A549 (cell line): ENCODE measurements at places on chromosomes 11 and 22.

- no peak for DNase-seq
Measured at GRCh38 chr11:47915783-47916182, 64.6 kb upstream of the PTPRJ start.

- no peak for DNase-seq
Measured at GRCh38 chr11:44083433-44083832, 12.0 kb upstream of the EXT2 start.

- no peak for DNase-seq
Measured at GRCh38 chr11:47589584-47589976, 3.1 kb downstream of the FAM180B start.

DNA sequence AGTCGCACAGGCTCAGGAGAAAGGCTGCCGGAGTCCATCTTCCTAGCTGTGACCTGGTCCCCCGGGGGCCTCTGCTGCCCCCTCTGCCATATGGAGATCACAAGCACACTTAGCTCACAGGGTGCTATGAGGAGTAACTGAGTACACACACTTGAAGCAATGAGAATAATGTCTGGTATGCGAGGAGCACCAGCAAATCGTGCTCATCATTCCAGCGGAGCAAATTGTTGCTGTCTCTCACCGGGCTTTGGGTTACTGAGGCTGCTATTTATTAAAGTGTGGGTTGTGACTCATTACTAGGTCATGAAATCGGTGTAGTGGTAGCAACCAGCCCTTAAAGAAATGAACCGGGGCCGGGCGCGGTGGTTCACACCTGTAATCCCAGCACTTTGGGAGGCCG is 48.1 kb upstream of the EIF3D start:
- DNase-seq: peak; percentile 68

DNA sequence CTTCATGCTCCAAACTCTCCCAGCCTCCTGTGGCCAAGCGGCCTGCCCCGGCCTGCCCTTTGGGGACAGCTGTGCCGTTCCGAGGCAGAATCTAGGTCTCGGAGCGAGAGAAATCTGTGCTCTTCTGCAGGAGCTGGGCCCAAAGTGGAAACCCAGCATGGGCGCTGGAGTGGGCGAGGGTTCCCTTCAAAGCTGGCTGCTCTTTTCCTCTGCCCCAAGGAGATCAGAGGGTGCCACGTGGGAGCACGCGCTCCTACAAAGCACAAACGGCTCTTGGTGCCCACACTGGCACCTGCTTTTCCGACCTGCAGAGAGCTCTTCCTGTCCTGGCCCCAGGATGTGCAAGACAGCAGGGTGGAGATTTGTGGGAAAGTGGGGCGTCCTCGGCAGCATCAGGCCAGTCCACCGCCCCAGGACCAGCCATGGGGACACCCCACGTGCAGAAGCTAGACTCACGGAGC is 6.9 kb downstream of the OSBPL5 start:
- no peak for DNase-seq

DNA sequence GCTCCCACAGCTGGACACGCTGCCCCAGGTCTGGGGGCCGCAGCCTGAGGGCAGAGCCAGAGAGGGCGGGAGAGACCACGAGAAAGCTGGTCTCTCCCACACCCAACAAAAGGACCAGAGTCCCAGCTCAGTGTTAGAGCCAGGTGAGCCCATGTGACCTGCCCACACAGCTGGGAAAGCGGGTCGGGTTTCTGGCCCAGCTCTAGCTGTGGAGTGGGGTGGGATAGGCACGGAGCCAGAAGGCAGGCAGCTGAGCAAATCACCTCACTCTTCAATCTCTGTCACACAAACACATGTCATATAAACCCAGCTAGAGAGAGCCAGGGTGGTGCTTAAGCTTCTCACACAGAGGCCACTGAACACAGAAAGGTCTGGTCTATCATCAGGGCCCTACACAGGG is 7.8 kb upstream of the EIF3D start:
- DNase-seq: no peak

DNA sequence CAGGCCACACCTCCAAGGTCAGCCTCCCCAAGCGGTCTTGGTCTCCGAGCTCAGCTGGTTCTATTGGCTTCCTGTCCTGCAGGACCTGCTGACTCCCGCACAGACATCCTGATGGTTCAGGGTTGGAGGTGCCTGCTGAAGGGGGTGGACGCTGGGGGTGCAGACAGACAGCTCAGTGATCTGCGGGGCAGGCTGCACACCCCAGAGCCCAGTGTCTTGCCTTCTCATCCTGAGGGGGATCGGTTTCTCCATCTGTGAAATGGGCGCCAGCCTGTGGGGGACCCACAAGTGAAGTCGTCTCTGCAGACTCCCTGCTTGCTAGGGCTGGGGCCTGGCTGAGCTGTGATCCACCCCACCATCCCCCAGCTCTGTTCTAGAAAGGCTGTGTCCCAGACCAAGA is 13.8 kb downstream of the FLRT1 start:
- DNase-seq: no peak

- DNase-seq: no peak
Measured at GRCh38 chr11:82731691-82732277, 1.9 kb downstream of the FAM181B start.

DNA sequence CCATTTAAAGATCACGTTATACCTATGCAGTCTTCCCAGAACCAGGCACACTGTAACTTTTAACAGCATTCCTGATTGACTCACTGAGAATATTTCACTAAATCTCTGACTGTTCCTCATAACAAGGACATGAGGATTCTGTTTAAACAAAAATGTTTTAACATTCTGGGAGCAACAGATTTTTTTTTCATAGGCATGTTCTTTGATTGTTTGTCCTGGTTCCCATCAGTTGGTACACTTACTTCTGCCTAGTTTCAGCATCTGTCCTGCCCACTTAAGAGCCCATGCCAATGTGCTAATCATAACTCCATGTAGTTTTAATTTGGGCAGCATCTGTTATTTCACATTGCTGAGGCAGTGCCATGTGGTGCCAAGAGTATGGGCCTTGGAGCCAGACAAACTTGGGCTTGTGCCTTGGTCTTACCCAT is 138.5 kb upstream of the CTSC start:
- no peak for DNase-seq

DNA sequence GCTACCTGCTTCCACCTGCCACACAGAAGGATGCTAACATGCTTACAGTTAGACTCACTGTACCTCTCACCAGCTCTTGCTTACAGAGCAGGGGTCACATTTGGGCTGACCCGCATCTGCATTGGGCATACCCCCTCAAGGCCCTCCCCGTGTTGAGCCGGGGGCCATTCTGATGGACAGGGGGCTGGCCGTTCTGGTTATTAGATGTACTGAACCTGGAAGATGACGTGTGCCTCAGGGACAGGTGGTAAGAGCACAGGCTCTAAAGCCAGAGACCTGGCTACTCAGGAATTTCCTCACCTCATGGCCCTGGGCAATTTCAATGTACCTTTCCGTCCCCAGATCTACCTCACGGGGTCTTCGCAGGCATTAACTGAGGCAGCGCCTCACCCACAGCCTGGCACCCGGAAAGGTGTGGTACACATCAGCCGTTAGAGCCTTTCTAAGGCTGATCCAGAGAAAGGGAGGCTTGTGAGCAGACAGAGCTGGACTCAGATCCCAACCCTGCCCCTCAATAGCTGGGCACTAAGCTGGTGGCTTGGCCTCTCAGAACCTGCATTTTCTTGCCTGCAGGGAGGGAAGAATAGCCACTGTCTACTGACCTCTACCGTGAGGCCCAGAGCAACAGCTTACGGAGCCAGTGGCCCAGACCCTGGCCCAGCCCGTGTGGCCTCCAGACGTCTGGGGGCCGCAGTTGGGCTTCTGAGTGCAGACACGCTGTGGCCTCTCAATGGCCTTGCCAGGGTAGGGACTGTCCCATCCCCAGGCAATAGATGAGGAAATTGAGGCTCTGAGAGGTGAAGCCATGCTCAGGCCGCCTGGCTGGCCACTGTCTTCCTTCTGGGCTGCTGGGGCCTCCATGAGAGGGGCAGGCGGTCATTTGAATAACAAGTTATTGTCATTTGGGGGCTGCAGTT is 100.6 kb downstream of the MORC2 start:
- DNase-seq: no peak

GRCh38 chr11:88131764-88132470 is 43.3 kb downstream of the RAB38 start:
- no peak for DNase-seq

DNA sequence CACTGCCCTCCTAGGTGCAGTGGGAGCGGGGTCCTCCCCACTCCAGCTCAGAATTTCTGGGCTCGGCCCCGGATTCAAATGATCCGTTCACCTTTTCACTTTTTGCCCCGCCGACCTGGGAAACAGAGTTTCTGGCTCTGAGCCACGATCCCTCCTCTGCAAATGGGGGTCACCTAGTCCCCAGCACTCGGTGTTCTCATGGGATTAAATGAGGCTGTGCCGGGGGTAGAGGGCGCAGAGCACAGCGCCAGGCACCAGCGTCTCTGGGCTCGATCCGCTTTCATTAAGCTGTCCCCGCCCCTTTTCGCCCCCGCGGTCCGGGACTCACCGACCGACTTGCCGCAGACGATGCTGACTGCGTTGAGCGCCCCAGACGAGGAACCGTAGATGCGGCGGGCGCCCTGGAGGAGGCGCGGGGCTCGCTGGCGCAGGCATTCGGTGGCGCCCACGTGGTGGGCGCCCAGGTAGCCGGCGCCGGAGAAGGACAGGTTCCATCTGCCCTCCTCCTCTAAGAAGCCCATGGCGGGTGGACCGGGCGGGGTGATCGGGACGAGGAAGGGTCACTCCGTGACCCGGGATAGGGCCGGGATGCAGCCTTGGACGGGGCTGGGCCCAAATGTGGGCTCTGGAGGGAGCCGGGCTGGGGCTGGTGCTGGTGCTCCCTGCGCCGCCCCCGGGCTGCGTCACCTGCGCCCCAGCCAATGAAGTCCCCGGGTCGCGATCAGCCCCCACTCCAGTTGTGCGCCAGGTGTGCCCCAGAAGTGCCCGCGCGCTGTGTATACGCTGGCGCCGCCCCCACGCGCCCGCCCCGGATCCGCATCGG is at the start of gene PNPLA5:
PNPLA5 (minus strand) TSS at position 654 of the 823 bp plus-strand sequence; CDS start at position 521, 133 bp downstream.
- DNase-seq: no peak

GRCh38 chr11:10503777-10504480 is 37.1 kb downstream of the RNF141 start:
- DNase-seq: no peak

DNA sequence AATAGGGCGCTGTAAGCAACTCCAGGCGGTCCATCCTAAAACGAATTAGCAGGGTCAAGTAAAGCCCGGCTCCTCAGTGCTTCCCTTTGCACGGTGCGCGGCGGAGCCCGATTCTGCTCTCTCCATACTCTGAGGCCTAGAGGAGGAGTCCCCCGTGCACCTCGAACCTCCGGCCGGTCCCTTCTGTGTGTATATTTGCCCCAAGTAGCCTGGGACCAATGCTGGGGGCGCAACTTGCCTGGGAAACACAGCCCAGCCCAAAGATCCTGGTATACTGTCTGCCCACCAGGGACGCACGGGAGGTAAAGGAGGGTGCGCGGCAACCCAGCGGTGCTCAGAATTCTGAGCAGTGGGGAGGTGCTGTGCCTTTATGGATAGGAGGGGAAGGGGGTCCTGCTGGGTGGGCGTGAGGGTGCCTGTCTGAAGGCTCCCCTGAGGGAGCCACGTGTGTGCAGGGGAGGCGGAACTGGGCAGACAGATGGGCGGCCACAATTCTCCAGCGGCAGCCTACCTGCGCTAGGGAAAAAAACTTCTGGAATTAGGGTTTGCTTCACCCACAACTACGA is 4.8 kb upstream of the TBX1 start:
- no peak for DNase-seq

DNA sequence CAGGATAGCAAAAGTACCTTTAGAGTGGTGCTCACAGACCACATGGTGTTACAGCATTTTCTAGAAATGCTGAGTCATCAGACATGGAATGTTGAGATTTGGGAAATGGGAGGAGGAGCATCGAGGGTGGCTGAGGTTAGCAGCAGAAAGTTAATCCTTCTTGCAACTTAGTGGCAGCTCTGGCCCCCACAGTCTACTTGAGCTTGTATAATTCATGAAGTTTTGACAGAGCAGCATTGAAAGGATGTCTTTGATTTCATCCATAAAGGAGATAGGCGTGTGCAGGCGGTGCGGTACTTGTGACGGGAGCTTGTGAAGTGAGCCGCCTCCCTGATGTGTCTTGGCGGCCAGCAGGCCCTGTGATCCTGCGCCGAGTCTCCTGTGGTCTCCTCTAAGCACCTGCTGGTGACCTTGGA is 330.5 kb downstream of the TBC1D22A start:
- no peak for DNase-seq

GRCh38 chr11:3834664-3835461 is 5.9 kb downstream of the RHOG start:
- no peak for DNase-seq

- DNase-seq: no peak
Measured at GRCh38 chr11:37511425-37511933, 913.4 kb upstream of the RAG2 start.

DNA sequence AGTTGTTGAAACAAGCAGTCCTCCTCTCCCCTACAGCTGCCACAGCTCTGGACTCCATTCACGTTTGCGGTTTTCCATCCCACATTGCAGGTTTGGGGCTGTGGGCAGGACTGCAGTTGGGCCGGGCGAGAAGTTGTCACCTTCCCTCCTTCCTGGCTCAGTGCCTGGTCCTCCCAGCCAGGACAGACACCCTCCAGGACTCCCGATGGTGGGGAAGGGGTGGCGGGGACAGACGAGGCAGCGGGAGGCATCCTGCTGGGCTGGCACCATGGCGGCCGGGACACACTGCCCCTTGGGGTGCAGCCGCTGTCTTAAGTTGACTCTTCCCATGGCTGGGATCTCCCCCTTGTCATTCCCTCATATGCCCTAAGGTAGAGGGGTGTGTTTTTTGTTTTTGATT is 615.2 kb downstream of the BRD1 start:
- no peak for DNase-seq

DNA sequence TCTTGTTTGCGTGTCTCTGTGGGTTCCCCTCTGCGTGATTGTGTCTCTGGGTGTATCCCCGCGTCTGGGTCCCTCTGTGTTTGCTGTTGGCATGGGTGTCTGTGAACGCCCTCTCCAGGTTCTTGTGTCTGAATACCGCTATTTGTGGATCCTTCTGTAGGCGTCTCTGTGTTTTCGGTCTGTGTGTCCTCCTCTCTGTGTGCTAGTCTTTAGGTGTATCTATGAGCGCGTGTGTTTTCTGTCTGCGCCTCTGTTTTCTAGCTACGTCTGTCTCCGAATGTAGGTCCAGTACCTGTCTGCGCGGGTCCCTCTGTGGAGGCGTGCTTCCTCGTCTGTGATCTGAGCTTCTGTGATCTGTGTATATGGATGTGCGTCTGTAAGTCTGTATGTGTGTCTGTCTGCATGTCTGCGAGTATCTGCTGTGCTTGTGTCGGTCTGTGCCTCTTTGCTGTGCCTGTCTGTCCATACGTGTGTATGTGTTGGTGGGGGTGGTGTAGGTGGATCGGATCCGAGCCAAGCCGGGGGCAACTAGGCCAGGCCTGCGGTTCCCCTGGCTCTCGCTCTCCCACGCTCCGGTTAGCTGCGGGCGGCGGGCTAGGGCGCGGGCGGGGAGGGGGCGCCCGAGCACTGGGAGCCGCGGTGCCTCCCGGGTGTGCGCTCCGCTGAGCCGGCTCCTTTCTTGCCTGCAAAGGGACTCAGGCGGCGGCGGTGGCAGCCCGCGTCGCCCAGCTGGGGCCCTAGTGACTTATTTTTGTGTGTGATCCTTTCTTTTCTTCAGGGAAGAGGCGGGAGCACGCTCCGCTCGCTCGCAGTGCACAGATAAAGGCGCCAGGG is 105.3 kb upstream of the E2F8 start:
- peak; percentile 21 for DNase-seq
